ENCODE measurements at places on chromosomes 11 and 22.

DNA sequence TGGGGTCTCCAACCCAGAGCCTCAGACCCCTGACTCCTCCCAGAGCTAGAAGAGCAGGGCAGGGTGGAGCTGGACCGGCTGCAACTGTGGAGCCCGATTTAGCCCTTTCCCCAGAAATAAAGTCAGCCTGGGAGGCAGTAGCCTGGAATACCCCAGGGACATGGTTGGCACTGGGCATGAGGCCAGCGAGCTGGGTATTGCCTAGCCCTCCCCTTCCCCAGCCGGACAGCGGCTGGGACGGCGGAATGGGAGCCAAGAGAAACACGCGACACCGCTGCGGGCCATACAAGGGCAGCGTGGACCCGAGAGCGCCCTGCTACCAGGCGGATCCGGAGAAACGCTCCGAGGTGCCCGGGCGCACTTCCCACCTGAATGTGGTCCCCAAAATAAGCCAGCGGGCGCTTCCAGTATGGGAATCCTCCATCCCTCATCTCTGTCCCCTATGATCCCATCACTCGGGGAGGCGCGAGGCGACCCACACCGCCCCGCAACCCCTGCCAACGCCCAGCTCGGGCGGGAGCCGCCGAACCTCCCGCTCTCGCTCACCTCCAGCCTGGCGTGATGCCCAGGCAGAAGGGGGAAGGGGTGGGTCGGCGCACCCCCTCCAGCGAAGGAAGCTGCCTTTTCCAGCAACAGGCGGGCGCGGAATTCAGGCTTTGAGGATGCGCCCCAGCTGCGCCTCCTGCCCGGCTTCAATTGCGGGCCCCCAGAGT, 758 bp downstream of the MCAM start:
- no peak for DNase-seq

DNA sequence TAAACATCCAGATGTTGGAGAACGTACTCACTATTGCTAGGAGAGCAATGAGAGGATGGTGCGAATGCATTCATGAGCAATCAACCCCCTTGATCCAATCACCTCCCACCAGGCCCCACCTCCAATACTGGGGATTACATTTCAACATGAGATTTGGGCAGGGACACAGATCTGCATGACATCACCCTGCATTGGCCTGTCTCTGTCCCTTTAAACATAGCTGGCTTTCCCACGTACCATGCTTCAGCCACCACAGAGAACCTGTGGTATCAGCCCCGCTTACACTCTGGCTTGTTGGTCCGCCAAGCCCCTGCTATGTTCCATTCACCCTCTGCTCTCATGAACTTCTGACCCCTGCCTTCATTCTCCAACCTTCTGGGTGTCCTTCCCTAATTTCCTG, 157.5 kb upstream of the E2F8 start:
- DNase-seq, result no peak

DNA sequence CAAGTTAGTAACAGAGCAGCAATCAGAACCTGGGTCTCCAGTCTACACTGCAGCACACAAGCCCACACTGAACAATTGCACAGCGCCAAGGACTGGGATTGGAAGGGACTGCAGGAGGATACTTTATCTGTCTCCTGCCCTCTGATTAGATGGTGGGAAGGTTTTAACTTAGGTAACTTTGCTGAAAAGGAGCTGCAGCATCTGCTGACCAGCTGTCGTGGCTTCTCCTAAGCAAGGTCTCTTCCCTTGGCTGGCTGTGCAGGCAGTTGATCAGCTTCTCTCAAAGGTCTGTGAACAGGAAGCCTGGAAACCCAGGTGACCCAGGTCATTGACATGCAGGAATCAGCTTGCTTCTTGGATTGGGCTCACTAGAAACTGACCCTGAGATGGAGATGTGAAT, 82.4 kb downstream of the ISX start:
- DNase-seq, result no peak

- peak; percentile 41 for DNase-seq
Measured at GRCh38 chr11:68724293-68724692, 27.0 kb downstream of the TESMIN start.

- DNase-seq, result no peak
Measured at GRCh38 chr11:1219834-1220815, 2.7 kb upstream of the MUC5B start.

DNA sequence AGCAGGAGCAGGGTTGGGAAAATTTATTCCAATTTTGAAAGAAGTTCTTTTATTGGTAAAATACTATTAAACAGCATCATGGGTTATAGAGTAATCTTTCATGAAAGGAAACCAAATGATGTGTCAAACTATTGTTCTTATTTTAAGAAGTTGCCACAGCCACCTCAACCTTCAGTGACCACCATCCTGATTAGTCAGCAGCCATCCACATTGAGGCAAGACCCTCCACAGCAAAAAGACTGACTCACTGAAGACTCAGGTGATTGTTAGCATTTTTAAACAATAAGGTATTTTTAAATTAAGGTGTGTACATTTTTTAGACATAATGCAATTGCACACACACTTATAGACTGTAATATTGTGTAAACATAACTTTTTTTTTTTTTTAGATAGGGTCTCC, 3.7 kb upstream of the HEPHL1 start:
- no peak for DNase-seq

DNA sequence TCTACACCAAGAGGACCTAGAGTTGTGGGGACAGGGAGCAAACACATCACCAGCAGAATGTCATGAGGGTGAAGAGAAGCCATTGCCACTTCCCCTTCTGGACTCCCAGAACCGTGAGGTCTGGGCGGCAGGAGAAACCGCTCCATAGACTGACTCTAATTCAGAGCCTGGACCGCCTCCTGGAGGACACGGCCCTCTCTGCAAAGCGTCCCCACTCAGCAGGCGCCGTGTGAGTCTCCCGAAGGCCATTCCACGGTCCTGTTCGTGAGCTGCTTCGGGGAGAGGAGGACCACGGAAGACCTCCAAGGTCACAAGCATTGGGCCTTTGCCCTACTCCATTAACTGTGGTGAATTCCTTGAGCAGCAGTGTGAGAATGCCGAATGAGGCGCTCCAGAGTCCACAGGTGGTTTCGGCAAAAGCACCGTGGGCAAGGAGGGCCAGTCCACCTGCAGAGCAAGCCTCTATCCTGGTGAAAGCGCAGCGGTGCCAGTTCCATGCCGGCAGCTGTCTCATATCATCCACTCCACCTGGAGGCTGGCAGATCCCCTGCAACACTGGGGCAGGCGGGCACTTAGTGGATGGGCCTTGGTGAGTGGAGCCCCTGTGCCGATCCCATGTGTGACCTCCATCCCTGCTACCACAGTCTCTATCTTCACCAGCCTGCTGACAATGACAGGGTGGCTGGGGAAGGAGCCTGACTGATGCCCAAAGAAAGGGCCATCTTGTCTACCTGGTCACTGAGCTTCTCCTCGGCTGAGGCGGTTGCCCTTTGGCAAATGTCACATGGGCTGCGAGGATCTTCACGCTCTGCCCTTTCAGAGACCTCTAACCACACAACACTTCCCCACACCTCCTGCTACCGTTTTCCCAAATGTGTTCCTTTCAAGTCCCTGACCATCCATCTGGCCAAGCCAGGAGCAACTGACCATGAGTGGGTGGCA, 7.5 kb downstream of the C11orf21 start:
- peak; percentile 75 for DNase-seq

DNA sequence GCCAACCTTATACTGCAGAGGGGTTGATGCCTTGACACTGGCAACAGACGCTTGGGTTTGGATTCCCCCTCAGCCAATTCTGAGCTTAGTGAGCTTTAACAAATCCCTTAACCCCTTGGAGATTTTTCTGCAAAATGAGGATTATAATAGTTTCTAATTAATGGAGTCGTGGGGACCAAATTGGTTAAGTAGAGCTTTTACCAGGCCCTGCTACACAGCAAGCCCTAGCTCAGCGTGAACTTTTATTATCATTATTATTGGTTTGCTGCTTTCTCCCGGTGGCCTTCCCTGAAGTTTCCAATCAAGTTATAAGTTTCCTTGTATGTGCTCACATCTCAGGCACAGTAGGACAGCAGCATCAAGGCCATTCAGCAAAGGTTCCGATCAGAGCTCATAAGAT, 156.6 kb upstream of the GUCY1A2 start:
- DNase-seq, result no peak

GRCh38 chr11:45383224-45383623, 97.1 kb upstream of the SYT13 start:
- peak; percentile 20 for DNase-seq

- no peak for DNase-seq
Measured at GRCh38 chr11:66978717-66979116, 3.6 kb downstream of the C11orf86 start.

GRCh38 chr11:68439355-68440065, 21.0 kb upstream of the PPP6R3 start:
- no peak for DNase-seq

- peak; percentile 22 for DNase-seq
Measured at GRCh38 chr22:36328635-36329253, 59.0 kb downstream of the MYH9 start.

DNA sequence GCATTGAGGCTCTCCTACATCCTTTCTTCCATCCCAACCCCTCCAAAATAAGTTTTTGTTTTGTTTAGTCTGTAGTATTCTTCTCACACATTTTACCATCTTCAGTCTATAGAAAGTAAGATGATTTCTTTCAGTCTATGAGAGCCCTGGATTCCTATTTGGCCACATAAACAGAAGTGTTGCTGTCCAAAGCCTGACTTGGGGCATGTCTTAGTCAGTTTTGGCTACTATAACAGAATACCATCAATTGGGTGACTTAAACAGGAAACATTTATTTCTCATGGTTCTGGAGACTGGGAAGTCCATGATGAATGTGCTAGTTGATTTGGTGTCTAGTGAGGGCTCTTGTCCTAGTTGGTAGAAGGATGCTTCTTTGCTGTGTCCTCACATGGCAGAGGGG, 146.8 kb upstream of the DDI1 start:
- no peak for DNase-seq

GRCh38 chr11:823441-824291, 4.1 kb upstream of the CRACR2B start:
- no peak for DNase-seq

- no peak for DNase-seq
Measured at GRCh38 chr22:29043906-29044575, 17.6 kb downstream of the C22orf31 start.

DNA sequence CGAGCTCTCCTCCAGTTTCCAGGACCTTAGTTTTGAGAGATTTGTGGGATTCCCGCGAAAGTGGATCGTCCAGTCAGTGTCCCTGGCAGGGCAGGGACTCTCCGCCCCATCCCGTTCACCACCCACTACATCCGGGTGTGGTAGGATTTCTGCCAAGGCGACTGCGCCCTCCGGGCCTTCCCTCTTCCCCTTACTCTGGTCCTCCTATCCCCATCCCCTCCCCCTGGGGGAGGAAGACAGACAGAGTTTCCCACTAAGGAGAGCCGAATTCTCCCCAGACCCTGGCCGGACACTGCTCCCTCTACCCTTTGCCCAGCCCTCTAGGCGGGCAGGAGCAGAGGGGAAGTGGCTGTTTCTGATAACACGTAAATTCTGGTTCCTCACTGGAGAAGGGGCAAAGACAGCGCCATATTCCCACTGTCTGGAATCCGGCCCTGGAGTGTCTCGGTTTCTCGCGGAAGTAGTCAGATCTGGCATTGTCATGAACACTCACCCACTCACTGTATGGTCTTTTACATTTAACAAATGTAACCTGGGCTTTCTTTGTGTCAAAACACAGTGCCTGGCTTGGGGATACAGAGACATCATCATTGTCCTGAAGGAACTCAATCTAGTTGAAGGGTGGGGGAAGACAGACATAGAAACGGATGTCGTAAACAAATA, 1.1 kb upstream of the NECTIN1 start:
- DNase-seq, result peak; percentile 81

GRCh38 chr11:761526-762108, 14.4 kb downstream of the TALDO1 start:
- DNase-seq, result no peak

GRCh38 chr11:2758751-2759150, 59.0 kb upstream of the KCNQ1OT1 start:
- no peak for DNase-seq

- DNase-seq, result no peak
Measured at GRCh38 chr11:48088682-48089050, 108.3 kb downstream of the PTPRJ start.

- no peak for DNase-seq
Measured at GRCh38 chr11:35207471-35208403, 68.8 kb downstream of the CD44 start.

- DNase-seq, result no peak
Measured at GRCh38 chr22:42258126-42258525, 12.3 kb downstream of the TCF20 start.

DNA sequence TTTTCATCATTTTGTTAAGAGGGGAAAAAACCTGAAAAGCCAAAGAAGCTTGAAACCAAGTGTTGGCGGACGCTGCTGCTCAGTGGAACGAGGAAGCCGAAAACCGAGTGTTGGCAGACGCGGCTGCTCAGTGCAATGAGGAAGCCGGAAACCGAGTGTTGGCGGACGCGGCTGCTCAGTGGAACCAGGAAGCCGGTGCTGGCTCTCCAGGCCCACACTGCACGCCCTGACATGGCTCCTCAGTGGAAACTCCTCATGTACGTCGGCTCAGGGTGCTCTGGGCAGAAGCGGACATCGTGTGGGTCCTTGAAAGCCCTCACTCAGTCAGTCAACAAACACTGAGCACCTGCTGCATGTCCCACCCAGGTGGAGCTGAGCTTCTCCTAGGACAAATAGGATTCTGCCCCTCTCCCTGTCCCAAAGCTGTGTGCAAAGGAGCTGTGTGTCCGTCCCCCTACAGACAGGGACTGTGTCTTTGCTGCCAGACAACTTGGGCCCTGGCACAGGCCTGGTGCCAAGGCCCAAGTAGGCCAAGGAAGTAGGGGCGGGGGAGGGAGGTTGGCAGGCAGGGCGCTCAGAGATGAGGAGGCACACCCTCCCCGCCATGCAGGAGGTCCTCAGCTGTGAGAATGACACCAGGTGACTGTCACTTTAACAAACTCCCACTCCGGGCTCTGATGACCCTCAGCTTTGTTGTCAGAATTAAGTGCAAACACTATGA, 37.3 kb downstream of the PHF21B start:
- DNase-seq, result no peak

GRCh38 chr11:18132341-18132740, at the start of gene MRGPRX3:
Gene MRGPRX3 (plus strand): TSS chr11:18132571. CDS start chr11:18137203, 4,632 bp downstream.
- DNase-seq, result no peak

- peak; percentile 85 for DNase-seq
Measured at GRCh38 chr11:47523490-47524225, 29.3 kb downstream of the CELF1 start.

- no peak for DNase-seq
Measured at GRCh38 chr22:29158546-29158945, 47.1 kb upstream of the EMID1 start.
